ENCODE measurements at places on chromosomes 4 and X.

DNA sequence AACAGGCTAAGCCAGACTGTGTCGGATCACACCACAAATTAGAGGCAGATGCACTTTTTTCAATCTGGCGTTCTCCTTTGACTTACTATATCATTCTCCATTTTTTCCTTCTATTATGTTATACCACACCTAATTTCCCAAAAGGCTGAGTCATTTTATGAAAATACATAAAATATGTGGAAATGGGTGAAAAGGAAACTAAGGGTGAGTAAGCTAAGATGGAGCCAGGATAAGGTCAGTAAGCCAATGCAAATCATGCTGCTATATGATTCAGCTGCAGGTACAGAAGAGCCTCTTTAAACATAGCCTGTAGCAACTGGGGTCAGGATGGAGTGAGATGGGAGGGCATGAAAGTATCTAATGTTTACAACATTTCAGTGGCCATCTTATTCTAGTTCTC is 94.0 kb upstream of the TEX13A start:
- DNase-seq = no peak

GRCh38 chr4:6498511-6499237 is 26.3 kb upstream of the PPP2R2C start:
- DNase-seq = no peak

GRCh38 chr4:141465171-141465570 is 171.2 kb upstream of the IL15 start:
- no peak for DNase-seq

GRCh38 chr4:110211007-110211769 is 12.8 kb upstream of the ELOVL6 start:
- peak; percentile 12 for DNase-seq
